ENCODE measurements at places on chromosomes 6 and 20. TPM values are rescaled to one million over a fixed set of nuclear protein-coding genes. Genes with fewer than 3 reads are reported as not detected.

HLA-DMA gene
- total RNA-seq, result 1.9 TPM

GRCh38 chr6:108750801-108751200 is 97.4 kb upstream of the ARMC2 start:
- DNase-seq, result no peak

RAD21L1 gene
- not detected for total RNA-seq

PLEKHG1 gene
- total RNA-seq, result 0.44 TPM

All from H7 (cell line).